HTR-8/SVneo (cell line): ENCODE measurements at places on chromosomes 12 and 14.

DNA sequence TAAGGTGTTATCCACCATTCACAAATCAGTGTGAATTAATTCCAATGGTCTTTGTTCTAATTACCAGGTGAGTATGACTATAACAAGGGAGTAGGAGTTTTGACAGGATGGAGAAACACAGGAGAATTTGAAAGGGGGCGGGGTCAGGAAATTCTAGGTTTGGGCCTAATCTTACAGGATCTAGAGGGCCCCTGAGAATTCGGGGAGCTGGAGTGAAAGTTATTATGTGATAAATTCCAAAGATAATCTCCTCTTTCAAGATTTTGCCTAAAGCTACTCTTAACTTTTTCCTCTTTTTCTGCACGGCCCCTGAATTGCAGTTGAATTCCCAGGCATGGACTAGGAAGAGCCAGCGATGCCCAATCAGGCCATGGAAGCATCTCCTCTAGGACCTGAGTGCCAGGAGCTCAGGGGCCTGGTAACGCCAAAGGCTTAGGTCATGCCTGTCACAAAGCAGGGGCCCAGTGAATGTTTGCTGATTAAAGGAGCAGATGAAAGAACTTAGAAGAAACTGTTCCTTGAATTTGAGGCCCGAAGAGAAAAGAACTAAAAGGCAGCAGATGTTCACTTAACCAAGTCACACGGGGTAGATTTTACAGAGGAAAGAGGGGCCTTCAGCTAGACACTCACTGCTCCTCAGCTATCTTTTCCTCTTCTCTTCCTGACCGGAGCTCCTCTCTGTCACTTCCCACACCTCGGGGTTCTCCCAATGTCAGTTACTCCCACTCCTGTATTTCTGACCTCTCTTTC, 195.5 kb downstream of the PPM1H start:
- DNase-seq, result no peak

DNA sequence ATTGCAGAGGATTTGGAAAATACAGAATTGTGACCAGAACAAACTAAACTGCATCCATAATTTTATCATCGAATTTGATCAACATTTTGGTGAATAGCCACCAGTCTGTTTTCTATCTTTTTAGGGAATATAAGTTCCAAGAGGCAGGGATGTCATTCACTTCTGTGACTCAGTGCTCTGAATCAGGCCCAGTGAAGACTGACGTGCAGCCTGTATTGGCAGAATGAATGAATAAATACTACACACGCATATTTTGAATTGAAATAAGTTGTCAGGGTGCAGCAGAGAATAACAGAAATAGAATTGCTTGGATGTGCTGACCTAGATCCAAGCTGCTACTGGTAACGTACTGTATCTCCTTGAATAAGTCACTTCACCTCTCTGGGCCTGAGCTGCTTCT, 1.3 kb upstream of the EMP1 start:
- DNase-seq, result no peak

DNA sequence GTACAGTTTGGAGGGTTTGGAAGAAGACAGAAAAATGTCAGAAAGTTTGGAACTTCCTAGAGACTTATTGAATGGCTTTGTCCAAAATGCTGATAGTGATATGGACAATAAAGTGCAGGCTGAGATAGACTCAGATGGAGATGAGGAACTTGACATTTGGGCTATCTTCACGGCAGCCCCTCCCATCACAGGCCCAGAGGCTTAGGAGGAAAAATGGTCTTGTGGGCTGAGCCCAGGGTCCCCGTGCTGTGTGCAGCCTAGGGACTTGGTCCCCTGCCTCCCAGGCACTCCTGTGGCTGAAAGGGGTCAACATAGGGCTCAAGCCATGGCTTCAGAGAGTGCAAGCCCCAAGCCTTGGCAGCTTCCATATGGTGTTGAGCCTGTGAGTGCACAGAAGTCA, 79.0 kb downstream of the CMAS start:
- no peak for DNase-seq

DNA sequence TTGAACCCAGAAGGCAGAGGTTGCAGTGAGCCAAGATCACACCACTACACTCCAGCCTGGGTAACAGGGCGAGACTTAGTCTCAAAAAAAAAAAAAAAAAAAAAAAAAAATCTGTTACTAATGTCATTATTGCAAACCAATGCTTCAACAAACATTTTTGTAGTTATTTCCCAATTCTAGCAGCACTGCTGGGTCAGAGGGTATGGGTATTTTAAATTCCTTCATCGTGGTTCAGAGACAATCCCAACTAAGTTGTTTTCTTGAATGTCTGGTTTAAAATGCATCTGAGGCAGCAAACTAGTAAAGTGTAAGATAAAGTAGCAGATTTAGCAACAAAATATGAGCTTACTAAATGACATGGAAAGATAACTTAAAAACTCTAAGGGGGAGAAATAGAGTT, 65.6 kb downstream of the FERMT2 start:
- no peak for DNase-seq

DNA sequence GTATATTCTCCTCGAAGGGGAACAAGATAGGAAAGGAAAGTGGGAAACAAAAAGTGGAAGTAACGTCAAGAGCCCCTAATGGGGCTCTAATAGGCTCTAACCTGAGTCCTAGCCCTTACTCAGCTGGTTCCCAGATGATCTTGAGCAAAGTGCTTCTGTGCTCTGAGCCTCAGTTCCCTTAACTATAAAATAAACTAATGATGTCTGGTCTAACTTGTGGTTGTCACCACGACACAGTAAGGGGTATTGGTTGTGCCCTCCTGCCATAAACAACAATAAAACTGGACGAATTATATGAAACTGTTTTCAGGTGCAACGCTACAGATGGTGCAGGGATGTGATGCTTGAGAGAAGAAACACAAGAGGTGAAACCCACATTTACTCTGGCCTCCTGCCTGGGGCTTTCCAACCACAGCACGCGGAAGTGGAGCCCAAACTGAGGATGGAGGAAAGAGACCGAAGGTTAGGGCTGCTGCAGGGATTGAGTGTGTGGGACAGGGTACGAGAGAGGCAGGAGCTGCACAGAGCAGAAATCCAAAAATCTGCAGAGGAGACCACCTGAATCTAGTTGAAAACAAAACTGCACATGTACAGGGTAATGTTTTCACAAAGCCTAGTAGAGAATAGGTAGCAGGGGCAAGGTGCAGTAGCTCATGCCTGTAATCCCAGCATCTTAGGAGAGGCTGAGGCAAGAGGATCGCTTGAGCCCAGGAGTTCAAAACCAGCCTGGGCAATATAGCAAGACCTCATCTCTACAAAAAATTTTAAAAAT, 45.6 kb upstream of the BCL2L14 start:
- no peak for DNase-seq

GRCh38 chr14:51806026-51807023, 54.1 kb upstream of the GNG2 start:
- no peak for DNase-seq

DNA sequence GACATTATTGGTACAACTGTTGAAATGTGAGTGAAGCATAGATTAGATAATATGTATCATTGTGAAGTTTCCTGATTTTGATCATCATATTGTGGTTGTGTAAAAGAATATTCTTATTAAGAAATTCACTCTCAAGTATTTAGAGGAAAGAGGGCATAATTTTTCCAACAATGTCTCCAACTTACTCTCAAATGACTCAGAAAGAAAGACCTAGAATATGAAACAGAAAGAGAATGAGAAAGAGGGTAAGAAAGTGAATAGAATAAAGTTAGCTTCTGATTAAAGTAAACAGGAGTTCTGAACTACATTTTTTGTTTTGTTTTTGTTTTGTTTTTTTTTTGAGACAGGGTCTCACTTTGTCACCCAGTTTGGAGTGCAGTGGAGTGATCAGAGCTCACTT, 123.0 kb downstream of the CPNE8 start:
- DNase-seq, result no peak

GRCh38 chr12:123445388-123446332, 9.2 kb upstream of the RILPL2 start:
- DNase-seq, result peak; percentile 23

DNA sequence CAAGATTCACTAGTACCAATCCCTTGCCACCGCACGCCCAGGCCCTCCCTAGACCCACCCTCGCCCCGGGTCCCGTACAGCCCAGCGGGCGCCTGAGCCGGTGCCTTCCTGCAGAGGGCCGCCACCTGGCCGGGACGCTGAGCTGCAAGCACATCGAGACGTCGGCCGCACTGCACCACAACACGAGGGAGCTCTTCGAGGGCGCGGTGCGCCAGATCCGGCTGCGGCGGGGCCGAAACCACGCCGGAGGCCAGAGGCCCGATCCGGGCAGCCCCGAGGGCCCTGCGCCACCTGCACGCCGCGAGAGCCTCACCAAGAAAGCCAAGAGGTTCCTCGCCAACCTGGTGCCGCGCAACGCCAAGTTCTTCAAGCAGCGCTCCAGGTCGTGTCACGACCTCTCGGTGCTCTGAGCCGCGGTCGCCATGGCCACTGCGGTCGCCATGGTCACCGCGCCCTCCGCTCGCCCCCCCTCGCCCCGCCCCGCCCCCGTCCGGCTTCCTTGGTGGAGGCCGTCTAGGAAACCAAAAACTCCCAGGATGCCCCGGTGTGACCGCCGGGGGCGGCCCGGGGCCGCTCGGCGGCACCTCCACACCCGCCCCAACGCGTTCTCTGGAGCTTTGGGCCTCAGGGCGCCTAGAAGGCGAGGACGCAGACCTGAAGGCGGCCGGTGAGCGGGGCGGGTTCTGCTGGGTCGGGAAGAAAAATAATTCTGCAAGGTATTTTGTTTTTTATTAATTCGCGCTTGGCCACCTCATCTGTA, 3.7 kb downstream of the REM2 start:
- no peak for DNase-seq

DNA sequence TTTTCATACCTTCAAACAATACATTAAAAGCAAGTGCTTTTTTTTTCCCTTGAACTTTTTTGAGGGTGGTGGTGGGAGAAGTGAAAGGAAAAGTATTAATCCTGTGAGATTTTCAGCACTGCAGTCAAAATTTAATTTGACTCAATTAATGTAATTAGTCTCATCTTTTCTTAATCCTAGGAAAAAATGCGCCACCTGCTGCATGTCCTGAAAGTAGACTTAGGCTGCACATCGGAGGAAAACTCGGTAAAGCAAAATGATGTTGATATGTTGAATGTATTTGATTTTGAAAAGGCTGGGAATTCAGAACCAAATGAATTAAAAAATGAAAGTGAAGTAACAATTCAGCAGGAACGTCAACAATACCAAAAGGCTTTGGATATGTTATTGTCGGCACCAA, 52.2 kb downstream of the SPATA7 start:
- no peak for DNase-seq

DNA sequence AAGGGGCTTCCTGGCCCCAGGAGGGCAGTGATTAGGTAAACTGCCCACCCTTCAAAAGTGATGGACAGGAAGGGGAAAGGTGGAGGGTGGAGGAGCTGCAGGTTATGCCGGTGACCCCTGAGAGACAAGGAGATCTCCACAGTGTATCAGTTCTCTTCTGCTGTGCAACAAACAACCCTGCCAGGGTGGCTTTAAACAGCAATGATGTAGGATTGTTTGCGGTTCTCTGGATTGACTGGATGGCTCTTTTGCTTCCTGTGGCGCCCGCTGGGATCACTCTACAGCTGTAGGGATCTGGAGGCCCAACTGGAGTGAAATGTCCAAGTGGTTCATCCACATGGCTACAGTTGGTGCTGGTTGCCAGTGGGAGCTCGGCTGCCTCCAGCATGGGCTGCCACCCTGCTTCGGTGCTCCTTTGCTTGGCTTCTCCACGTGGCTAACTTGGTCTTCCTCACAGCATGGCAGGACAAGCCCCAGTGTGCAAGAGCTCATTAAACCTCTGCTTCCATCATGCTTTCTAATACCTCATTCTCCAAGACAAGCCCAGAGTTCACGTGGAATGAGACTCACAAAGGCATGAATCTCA, 8.6 kb upstream of the ANKRD9 start:
- no peak for DNase-seq

GRCh38 chr14:101598159-101598558, 36.9 kb downstream of the DIO3 start:
- no peak for DNase-seq

GRCh38 chr14:75979071-75979571, 2.7 kb downstream of the TGFB3 start:
- DNase-seq, result peak; percentile 77

- DNase-seq, result no peak
These were observed 46.6 kb downstream of the ATF7 start for GRCh38 chr12:53579545-53579955.

- no peak for DNase-seq
These were observed 208.4 kb upstream of the FKBP4 start for GRCh38 chr12:2586156-2587038.

- DNase-seq, result no peak
These were observed 94.7 kb downstream of the SLC41A2 start for GRCh38 chr12:104863296-104863948.

DNA sequence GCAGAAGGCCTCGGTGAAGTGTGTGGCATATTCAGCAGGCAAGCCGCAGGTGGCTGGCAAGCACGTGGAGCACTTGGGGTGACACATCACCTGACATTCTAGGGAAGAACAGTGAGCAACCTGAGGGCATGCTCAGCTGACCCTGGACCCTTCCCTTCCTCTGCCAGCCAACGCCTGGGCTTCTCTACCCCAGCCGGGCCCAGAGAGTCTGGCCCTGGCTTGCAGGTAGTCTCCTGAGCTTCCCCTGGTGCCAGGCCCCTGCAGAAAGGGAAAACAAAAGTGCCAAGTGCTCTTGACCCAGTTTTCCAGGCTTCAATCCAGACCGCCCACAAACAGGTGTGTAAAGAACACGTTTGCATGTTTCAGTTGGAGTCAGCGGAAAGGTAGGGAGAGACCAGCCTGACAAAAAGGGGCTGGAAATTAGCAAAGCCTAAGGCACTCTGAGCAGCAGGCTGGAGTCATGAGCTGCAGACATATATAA, 45.7 kb downstream of the PRKAB1 start:
- no peak for DNase-seq

GRCh38 chr14:24051789-24052655, at the start of gene CARMIL3:
TSS of gene CARMIL3 (plus strand) at chr14:24052009. CDS start at chr14:24052154, 145 bp downstream.
- DNase-seq, result peak; percentile 39

- no peak for DNase-seq
These were observed 30.5 kb upstream of the NUDT4 start for GRCh38 chr12:93347054-93347785.

- no peak for DNase-seq
These were observed 70.9 kb downstream of the KITLG start for GRCh38 chr12:88509347-88509746.

DNA sequence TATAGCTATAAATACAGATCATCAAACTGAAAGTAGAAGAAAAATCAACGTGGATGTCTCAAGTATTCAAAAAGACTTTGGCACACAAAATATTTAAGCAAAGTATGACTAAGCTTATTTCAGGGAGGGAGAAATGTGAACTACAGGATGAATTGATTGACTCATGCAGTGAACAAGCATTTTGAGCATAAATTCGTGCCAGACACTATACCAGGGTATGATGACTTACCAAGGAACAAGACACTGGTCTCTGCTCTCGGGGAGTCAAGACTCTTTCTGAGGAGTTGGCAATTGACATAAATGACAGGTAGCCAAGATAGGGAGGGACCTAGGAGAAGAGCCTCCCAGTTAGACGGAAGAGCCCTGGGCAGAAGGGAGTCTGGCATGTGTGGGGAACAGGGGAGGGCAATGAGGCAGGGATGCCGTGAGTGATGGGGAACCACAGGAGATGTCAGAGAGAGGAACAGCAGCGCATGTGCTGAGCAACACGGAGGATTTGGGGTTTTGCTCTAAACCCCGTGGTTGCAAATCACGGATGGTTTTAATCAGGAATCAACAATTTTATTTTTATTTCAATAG, 115.2 kb downstream of the TMEM132D start:
- DNase-seq, result no peak

- no peak for DNase-seq
These were observed 51.6 kb downstream of the ATP2B1 start for GRCh38 chr12:89657066-89657465.
